OCI-LY7 (cell line): ENCODE measurements at places on chromosomes 12 and 14.
A peak's percentile ranks its signal among the peaks of the same experiment; 100 is the strongest.

- DNase-seq, result peak; percentile 57
Measured at GRCh38 chr12:127677537-127678131, 589.3 kb upstream of the TMEM132C start.

DNA sequence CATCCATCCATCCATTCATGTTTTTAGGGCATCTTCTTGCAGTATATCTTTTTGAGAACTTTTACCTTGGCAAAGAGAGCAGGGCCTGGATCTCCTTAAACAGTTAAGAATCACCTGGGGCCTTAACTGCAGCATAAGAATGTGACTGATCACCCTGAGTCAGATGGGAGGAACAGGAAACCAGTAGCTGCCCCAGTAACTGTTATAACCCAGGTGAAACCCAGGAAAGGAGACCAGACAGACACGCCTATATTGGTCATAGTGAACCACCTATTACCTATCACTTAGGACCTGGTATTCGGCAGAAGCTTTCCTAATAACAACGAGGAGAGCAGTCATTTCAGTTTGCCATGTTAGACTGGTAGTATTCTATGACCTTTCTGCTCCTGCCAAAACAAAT, 43.4 kb upstream of the NR2C1 start:
- no peak for DNase-seq

- no peak for DNase-seq
Measured at GRCh38 chr14:92398888-92399636, 76.1 kb downstream of the SLC24A4 start.

- DNase-seq, result no peak
Measured at GRCh38 chr12:110301065-110301806, 20.2 kb downstream of the ATP2A2 start.

DNA sequence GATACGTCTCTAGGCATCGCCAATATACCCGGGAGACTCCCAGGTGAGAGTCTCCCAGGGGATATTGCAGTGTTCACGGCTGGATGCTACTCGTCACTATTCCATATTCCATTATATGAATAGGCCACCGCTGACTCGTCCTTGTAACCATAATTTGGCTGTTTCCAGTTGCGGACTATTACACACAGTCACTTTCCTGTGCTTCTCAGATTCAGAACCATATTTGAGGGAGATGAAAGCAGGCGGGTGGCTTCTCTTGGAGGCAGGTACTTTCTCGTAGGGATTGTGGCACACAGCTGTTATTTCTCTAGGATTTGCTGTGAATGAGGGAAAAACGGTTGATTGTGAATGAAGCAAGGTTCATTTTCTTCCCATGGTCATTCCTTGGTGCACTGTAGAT, 73.0 kb downstream of the ADGRD1 start:
- no peak for DNase-seq

- DNase-seq, result no peak
Measured at GRCh38 chr14:58138031-58138713, 13.8 kb downstream of the ARMH4 start.

DNA sequence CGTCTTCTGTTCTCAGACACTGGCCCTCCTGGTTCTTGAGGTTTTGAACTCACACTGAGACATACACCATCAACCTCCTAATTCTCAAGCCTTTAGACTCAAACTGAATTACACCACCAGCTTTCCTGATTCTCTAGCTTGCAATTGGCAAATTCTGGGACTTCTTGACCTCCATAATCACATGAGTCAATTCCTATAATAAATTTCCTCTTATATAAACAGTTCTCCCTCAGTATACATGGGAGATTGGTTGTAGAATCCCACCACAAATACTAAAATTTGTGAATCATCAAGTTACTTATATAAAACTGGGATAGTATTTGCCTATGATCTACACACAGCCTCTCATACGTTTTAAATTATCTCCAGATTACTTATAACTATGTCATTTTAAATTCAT, 162.2 kb downstream of the DIO2 start:
- DNase-seq, result no peak

DNA sequence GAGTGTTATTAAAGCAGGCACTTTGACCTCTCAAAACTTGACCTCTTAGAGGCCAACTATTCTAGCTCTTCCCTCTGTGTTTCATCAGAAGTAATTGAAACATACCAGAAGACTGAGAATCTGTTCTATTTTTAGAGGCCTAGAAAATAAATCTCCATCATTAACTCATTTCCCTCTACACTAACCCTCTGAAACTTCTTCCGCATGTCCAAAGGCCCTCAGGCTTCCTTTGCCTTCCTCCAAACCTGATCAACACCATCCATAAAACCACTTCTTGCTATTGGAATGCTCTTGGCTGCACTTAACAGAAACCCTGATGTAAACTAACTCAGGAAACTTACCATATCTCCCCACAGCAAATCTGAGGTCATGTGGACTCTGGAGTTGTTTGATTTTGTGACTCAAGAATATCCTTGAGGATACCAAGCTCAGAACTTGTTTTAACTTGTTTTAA, 196.4 kb downstream of the RPAP3 start:
- DNase-seq, result no peak

DNA sequence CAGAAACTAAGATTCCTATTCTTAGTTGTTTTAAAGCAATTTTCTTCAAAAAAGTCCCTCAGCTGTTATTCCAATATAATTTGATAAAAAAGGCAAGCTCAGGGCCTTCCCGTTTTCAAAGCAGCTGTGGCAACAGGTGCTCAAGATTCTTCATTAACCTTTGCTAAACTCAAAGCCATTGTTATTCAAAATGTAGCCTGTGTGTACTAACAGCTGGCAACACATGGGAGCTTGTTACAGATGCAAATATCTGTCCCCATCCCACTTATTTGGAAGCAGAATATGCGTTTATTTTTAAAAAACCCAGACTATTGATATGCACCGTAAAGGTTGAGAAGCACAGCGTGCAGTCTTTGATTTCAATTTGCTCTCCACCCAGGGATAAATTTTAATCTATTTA, 210.4 kb upstream of the SYT10 start:
- DNase-seq, result no peak

DNA sequence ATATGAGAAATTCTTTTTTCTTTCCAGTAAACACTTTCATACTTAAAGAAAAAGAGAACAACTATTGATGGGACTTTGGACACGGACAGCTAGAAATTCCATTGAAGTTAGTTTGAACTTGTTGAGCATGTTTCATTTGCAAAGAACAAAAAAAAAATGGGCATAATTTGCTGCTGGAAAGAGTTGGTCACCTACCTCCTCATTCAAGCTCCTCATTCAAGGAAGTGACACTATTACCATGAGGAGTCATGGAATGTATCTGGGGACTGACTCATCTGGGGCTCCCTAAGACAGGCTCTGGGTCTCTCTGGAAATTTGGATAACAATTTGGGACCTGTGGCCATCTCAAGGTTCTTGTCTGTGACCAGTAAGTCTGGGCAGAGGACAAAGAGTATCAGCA, 50.4 kb downstream of the KICS2 start:
- no peak for DNase-seq

- peak; percentile 17 for DNase-seq
Measured at GRCh38 chr12:14665354-14666348, 30.7 kb downstream of the GUCY2C start.

DNA sequence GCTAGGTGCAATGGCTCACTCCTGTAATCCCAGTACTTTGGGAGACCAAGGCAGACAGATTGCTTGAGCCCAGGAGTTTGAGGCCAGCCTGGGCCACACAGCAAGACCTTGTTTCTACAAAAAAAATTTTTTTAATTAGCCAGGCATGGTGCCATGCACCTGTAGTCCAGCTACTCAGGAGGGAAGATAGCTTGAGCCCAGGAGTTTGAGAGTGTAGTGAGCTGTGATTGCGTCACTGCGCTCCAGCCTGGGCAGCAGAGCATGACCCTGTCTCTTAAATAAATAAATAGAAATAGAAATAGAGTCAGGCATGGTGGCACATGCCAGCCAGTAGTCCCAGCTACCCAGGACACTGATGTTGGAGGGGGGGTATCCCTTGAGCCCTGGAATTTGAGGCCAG, 36.7 kb upstream of the CLIP1 start:
- no peak for DNase-seq

- DNase-seq, result no peak
Measured at GRCh38 chr12:29547864-29548263, 50.4 kb upstream of the OVCH1 start.

- DNase-seq, result no peak
Measured at GRCh38 chr14:93785423-93785822, 2.9 kb downstream of the PRIMA1 start.
